Esophagus squamous epithelium (tissue), 5 donors: ENCODE measurements at places on chromosomes 7 and 10.

DNA sequence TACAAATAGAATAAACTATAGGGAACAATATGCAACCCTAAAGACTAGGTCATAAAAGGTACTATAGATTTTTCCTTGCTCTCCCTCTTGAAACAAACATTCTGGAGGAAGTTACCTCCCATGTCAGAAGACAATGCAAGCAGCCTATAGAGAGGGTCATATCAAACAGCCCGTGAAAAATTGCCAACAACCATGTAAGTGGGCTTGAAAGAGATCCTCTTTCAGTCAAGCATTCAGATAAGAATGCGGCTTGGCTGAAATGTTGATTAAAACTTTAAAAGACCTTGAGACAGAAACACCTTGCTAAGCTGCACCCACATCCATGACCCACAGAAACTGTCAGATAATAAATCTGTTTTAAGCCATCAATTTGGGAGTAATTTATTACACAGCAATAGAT lies 526.6 kb upstream of the GHITM start:
- no peak for DNase-seq

DNA sequence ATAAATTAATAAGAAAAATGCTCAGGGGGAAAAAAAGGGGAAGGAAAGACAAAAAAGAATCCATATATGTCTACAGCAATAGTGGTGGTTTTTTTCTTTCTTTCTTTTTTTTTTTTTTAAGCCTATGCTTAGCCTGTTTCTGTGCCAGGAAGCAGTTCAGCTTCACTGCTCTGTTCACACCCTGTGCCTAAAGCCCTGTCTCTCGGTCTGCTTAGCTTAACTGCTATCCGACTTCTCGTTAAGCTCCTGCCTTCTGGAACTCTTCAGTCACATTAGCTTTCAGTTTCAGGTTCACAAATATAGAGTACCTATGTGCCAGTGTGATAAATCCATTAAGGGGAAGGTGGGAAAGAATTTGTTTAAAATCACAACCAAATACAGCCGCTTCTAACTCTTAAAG lies 26.5 kb upstream of the NRG3 start:
- DNase-seq, result no peak

DNA sequence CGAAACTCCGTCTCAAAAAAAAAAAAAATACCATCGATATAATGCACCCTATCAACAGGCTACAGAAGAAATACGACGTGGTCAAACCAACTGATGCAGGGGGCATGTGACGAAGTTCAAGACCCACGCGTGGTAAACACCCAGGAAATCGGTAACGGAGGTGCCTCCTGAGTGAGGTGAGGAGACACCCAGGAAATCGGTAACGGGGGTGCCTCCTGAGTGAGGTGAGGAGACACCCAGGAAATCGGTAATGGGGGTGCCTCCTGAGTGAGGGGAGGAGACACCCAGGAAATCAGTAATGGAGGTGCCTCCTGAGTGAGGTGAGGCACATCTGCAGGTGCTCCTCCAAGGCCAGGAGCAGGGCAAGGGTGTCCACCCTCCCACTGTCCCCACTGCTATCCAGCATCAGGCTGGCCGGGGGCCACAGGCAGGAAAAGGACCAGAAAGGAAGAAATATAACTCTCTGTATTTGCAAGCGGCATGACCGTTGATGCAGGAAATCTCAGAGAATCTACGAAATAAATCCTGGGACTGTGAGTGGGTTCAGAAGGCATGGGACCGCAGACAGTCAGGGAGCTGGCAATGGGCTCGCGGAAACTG lies 10.7 kb upstream of the GPR146 start:
- DNase-seq, result no peak

- no peak for DNase-seq
Measured at GRCh38 chr7:65339257-65339656, 34.4 kb upstream of the ZNF92 start.

DNA sequence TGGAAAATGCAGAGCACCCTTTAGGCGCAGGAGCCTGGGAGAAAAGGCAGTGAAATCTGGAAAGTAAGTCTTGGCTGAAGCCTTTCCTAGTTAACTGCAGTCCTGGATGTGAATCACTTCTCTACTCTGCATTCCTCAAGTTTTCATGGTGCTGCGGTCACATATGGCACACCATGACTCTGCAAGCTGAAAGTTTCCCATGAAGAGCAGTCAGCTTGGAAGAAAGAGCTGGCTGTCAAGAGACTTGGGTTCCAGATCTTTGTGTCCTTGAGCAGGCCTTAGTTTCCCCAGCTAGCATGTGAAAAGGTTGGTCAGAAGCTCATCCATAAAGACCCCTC lies 548.3 kb downstream of the SORCS3 start:
- DNase-seq, result no peak

DNA sequence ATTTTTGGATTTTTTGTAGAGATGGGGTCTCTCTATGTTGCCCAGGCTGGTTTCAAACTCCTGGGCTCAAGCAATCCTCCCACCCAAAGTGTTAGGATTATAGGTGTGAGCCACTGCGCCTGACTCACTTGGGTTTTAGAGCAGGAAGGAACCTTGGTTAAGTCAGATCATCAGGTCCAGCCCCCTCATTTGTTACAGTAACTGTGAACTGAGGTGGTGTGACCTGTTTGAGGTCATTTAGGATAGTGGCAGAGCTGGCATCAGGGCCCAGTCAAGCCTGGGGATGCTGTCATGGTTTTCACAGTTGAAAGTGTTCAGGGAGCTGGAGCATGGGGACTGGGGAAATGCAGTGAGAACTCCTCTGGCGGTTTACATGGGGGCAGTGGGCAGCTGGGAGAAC lies 159.6 kb downstream of the TAX1BP1 start:
- no peak for DNase-seq

GRCh38 chr7:96973986-96974385 lies 31.4 kb upstream of the DLX6 start:
- no peak for DNase-seq

- DNase-seq, result no peak
Measured at GRCh38 chr7:70338015-70338414, 739.7 kb downstream of the AUTS2 start.

GRCh38 chr7:103447073-103447960 lies 1.3 kb upstream of the SLC26A5 start:
- no peak for DNase-seq

GRCh38 chr7:156790264-156790663 lies 102.7 kb downstream of the LMBR1 start:
- DNase-seq, result no peak

DNA sequence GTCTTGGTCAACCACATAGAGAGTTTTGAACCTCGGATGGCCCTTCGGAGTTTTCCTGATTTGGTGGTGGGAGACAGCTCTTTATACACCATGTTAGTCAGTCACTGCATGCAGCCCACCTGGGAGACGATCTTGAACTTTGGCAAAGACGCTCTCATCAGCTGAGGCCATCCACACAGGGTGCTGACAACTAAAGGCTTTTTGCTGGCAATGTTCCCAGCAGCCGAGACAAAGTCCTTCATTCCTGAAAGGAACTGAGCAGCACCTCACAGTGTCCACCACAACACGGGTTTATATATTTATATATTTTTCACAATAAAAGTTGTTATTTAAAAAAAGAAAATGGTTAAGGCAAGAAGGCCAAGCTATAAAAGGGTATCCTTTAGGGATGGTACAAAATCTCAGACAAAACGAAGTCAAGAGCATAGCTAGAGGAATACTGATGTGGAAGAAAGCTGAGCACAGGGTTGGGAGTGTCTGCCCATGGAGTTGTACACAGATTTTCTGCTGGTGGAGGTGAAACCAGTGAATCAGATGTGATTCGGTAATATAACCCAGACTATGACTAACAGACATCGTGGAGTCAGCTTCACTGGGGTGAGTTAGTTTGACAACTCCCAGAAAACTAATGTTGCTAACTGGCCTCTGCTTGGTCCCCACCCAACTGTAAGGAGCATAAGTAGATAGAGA lies 27.4 kb upstream of the CAPZA2 start:
- DNase-seq, result no peak

DNA sequence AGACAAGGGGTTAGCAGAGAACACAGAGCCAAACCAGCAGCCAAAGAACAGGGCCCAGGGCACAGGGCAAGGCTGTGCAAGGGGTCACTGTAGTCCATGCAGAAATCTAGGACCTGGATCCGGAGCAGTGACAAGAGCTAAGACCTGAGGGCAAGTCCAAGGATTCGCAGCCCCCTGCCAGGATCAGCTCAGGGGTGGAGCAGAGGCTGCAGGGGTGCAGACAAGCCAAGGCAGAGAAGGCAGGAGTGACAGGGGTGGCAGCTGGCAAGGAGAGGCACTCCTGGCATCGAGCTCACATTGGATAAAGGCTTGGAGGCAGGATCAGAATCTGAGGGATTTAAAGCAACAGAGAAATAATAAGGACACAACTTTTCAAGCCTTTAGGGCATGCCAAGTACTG lies 80.7 kb upstream of the NANOS1 start:
- DNase-seq, result no peak

- no peak for DNase-seq
Measured at GRCh38 chr7:31633894-31634494, 53.0 kb upstream of the PPP1R17 start.

- DNase-seq, result no peak
Measured at GRCh38 chr7:44307905-44308595, 17.3 kb downstream of the CAMK2B start.

GRCh38 chr7:147412109-147412508 lies 1178.5 kb upstream of the C7orf33 start:
- DNase-seq, result no peak

DNA sequence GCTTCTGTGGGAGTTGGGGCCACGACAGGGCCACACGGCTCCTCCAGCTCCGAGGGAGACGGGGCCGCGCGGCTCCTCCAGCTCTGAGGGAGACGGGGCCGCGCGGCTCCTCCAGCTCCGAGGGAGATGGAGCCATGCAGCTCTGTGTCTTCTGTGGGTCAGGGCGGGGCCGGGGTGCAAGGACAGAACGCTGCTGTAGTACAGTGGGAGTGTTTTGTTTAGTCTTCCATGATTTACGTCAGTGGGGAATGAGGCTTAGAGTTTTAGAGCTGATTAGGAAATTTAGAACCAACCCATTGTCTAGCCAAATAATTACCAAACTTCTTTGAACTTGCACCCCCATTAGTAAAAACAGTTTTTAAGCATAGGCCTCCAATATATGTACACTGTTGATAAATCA lies 32.9 kb upstream of the PRKAR1B start:
- no peak for DNase-seq

- no peak for DNase-seq
Measured at GRCh38 chr10:5360318-5360915, 4.3 kb upstream of the UCN3 start.

DNA sequence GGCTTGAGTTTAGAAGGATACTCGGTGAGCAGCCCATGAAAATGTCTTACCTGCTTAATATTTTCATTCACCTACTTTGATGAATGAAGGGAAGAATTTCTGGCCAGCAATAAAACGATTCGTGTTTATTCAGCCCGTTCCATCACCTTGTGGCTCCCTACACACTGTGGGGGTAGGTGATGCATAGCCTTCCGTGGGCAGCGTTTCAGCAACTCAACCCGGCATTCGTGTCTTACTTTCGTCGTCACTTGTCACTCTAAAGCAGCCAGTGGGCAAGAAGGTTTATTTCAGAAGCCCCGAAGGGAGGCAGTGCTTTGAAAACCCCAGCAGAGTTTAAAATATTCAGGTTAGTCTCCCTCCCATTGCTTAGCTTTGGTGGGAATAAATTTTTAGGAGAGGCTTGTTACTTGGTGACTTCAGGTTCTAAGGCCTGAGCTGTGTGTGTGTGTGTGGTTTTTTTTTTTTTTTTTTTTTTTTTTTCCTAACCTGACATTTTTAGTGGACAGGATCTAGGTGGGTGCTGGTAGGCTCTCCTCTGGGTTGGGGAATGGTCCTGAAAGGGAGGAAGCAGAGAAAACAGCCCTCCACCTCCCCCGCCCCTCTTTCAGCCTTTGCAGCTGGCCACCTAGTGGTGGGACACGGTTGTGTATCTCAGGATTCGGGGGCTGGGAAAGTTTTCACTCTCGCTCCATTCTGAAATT lies 1.8 kb downstream of the GRK5 start:
- DNase-seq, result no peak

DNA sequence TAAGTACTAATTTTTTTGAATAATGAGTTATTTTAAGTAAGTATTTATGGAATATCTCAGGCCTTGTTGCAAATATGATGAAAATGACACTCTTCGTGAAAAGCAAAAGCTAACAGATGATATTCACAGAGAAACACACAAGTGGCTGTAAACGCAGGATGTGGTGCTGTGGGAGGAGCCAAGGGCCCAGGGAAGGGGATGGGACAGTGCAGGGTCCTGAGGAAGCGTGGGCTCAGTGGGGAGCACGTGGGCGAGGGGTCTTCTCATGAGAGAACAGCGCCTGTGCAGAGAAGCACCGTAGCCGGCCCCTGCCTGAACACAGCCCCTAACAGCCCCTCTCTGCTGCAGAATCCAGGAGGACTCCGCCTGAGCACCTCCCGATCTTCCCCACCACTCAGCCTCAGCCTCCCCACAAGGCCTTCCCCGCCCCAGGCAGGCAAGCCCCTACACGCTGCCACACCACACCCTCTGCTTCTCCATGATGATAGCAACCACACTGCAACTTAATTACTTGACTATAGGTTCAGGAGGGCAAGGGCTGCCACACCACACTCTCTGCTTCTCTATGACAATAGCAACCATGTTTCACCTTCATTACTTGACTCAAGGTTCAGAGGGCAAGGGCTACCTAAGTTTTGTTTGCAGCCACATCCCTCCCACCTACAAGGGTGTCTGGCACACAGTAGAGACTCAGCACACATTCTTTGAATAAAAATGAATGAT lies 152.6 kb upstream of the RNF32 start:
- no peak for DNase-seq

DNA sequence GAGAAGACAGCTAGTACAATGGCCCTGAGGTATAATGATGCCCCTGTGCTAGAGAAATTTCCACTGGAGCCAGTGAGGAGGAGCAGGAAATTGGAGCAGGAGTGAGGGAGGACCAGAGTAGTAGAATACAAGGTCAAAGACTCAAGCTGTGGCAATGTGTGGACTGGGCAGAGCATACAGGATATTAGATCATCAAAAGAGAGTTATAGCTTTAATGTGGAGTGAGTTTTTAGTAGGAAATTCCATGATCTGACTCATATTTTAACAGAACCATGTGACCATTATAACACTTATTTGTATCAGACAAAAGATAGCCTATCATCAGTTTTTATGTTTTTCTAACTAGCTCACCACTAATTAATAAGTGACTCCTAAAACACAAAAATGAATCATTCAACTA lies 154.1 kb downstream of the DGKB start:
- no peak for DNase-seq
